Endothelial cell of umbilical vein (primary cell): ENCODE measurements at places on chromosomes 7 and 10.

- DNase-seq: no peak
These were observed 217.7 kb upstream of the KCND2 start for GRCh38 chr7:120055300-120055699.

DNA sequence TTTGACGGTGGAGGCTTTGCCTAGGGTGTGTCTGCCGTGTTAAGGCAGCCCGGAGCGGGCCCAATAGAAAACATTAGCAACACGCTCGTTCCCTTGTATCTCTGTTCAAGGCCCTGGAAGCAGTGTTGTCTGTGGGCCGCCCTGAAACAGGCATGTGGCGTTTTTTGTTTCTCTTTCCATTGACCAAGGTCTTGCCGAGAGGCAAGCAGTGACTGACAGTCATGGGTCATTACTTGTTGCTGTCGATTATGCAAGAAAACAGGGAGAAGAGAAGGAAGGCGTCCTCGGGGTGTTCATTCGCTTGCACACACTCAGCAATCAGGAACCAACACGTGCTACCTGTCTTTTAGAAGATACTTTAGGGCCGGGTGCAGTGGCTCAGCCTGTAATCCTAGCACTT lies 92.5 kb downstream of the EZH2 start:
- DNase-seq: no peak

- DNase-seq: no peak
These were observed 765 bp downstream of the CELF2 start for GRCh38 chr10:11018432-11018841.

DNA sequence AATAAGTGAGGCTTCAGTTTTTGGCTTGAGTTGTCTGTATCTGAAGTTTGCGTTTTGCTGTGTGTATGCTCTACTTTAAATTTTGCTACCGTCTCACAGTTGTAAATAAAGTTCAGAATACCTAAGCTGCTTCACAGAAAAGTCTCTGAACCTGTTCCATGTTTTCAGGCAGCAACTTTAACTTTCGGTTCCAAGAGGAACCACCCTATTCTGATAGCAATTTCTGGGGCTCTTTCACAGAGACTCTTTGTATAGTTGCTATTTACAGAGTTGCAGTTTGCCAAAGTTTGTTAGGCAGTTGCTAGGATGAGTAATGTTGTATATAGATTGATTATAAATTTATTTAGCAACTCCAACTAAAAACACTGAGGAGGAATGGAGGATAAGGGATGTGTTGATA lies 5.7 kb downstream of the FAM221A start:
- no peak for DNase-seq

GRCh38 chr7:28065721-28066285 lies 114.8 kb downstream of the JAZF1 start:
- DNase-seq: no peak

GRCh38 chr7:117972606-117973005 lies 99.4 kb upstream of the CTTNBP2 start:
- DNase-seq: no peak

GRCh38 chr10:71116426-71116825 lies 95.9 kb upstream of the UNC5B start:
- no peak for DNase-seq

DNA sequence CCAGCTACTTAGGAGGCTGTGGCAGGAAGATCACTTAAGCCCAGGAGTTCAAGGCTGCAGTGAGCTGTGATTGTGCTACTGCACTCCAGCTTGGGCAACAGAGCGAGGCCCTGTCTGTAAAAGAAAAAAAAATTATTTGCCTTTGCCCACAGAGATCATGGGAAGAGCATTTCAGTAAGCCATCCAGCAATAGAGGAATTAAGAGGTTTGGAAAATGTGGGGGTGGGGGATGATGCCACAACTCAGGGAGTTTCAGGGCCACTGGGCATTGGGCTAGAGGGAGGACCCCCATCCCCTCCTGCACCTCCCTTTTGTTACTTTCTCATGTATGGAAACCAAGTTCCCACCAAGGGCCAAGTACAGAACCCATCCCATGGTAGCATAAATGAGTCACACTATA lies 38.4 kb downstream of the SVIL start:
- DNase-seq: no peak

DNA sequence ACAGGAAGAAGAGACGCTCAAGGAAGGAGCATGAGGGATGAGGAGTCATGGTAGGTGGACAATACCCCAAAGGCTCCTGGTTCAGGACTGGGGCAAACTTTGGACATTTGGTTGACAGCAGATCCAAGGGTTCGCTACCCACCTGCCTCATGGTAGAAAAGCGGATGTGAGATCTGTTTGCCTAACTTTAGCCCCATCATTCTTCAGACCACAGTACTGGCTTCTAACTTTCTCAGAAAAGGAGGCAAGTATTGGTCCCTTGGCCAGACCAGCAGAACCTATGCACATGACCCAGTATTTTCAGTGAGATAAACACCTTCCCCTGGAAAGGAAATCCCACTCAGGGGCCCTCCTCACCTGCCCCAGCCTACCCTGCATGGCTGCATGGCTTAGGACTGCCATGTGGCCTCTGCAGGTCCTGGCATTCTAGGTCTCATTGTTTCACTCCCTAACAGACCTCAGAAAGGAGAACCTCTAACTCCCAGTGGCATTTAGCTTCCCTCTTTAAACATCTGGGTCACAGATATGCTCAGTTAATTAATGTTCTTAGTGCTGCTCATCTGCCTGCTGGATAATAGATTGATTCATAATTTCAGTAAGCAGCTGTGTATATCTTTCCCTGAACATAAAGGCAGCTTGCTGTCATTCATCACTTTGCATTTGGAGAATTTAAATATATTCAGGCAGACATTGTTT lies 574.1 kb downstream of the GALNT17 start:
- no peak for DNase-seq

GRCh38 chr7:79132844-79133451 lies 320.5 kb downstream of the MAGI2 start:
- no peak for DNase-seq

DNA sequence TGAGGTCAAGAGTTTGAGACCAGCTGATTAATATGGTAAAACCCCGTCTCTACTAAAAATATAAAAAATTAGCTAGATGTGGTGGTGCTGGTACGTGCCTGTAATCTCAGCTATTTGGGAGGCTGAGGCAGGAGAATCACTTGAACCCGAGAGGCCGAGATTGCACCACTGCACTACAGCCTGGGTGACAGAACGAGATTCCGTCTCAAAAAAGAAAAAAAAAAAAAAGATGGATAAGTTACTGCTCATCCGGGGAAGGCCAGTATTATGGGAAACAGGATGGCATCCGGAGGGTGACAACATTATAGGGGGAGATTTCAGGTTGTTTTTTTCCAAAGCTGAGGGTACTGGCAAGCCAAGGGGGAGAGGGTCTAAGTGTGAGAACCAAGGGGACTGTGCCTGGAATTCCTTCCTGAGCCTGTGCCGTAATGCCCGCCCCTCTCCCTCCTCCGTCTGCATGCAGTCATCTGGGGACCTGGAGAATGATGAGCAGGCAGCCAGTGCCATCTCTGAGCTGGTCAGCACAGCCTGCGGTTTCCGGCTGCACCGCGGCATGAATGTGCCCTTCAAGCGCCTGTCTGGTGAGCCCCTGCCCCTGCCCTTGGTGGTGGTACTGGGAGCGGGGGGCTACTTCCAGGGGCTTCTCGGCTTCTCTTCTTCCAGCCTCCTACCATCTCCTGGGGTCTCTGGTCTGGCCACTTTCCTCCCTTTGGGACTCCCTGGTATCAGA lies 4.4 kb downstream of the LAMTOR4 start:
- no peak for DNase-seq

GRCh38 chr10:75121322-75121721 lies 9.9 kb downstream of the SAMD8 start:
- no peak for DNase-seq

DNA sequence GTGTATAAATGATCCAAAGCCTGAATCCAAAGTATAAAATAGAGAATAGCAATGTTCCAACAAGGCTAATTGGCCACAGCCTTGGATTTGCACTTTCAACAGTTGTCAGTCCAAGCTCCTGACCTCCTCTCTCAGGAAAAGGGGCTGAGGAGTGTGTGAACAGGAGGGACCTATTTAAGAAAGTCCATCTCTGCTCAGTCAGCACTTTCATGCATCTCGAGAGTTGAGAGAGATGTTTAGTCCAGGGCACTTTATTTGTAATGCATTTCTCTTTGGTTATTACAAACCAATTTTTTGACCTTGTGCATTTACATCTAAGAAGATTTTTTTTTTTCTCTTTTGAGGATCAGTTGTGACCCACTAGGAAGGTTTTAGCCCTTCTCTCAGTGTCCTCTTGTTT lies 244.2 kb downstream of the CREB5 start:
- no peak for DNase-seq

DNA sequence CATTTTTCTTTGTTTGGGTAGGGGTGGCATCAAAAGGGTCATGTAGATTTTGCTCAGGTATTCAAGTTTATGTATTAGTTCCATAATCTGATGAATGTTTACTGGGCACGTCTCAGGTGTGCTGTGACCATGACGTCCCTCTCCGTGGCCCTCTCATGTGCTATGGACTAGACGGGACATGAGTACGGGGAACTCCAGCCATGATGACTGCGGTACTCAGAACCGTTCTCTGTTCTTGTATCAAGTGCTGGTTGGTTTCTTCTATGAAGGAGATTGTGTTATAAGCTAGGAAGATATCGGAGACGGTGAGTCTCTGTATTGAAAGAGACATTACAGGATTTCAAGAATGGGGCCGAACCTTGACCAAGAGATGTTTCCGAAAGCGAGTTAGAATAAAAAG lies 116.5 kb upstream of the ADARB2 start:
- no peak for DNase-seq

GRCh38 chr10:51718804-51719291 lies 19.5 kb upstream of the CSTF2T start:
- no peak for DNase-seq

GRCh38 chr10:28332726-28333125 lies 29.9 kb upstream of the MPP7 start:
- no peak for DNase-seq

GRCh38 chr7:19552576-19552975 lies 156.3 kb downstream of the POLR1F start:
- DNase-seq: no peak

DNA sequence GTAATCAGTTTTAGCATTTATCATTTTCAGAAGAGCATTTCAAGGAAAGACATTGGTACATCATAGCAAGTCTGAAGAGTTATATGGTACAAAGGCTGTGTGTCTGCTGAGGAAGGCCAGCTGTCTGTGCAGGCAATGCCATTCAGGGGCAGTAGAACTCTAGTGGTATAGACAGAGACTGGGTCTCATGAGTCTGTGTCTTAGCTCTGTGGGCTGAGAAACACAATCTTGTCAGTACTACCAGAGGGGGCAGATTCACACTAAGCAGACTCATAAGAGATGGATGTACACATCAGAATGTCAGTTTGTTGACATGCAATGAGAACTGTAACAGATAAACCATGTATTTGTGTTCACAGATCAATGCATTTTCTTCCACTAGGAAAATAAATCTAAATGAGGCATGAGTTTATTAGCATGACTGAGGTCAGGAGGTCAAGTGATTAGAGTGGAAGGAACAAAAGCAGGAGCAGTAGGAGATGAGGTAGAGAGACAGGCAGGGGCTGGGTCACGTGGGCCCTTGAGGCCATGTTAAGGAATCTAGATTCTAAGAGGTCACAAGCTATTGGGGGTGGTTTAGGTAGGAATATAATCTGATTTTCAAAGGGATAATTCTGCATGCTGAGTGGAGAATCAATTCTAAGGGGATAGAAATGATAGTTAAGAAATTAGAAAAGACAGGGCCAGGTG lies 7.5 kb upstream of the GGCT start:
- DNase-seq: no peak

DNA sequence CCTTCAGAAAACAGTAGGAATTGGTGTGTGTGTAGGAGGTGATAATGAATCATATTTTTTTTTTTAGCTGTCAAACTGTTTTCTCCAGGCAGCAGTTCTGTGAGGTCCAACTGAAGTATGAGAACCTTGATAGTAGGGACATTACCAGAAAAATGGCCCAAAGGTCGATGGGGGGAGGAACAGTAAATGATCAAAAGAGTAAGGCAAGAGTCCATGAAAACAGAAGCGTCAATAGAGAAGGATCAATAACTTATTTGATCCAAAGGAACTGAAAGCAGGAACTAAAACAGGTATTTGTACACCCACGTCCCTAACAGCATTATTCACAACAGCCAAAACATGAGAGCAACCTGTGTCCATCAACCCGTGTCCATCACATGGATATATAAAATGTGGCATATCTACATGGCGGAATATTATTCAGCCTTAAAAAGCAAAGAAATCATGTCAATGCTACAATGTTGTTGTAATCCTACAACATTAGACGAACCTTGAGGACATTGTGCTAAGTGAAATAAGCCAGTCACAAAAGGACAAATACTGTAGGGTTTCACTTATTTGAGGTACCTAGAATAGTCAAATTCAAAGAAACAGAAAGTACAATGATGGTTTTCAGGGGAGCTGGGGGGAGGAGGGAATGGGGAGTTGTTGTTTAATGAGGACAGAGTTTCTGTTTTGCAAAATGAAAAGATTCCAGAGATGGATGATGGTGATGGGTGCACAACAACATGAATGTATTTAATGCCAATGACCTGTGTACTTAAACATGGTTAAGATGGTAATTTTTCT lies 214.0 kb upstream of the KLF14 start:
- DNase-seq: no peak

DNA sequence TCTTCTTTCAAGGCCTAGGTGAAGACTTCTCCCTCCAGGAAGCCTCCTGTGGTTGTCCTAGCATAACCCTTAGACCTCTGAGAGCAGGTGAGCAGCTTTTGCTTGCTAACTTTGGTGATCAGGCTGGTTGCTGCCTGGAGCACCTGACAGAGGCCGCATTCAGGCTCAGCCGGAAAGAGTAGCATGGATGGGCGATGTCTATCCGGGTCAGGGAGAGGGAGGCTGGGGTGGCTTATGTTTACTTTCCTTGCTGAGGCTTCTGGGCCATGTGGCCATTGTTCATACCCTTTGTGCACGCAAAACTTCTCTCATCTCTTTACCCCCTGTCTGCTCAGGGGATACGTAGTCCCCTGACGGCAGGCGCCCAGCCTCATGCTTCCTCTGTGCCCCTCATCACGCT lies 27.4 kb upstream of the PCBD1 start:
- no peak for DNase-seq

- DNase-seq: no peak
These were observed 597.6 kb downstream of the SORCS1 start for GRCh38 chr10:106566873-106567272.

DNA sequence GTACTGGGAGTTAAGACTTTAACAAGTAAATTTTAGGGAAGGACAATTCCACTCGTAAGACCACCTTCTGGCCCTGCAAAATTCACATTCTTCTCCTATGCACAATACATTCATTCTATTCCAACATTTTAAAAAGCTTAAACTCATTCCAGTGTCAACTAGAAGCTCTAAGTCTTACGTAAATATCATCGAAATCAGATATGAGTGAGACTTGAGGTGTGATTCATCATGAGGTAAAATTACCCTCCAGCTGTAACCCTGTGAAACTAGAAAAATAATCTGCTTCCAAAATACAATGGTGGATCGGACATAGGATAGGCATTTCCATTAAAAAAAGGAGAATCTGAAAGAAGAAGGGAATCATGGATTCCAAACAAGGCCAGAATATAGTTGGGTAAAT lies 370.3 kb downstream of the CDC14C start:
- no peak for DNase-seq

GRCh38 chr10:10745291-10745690 lies 272.4 kb upstream of the CELF2 start:
- no peak for DNase-seq
